IPS DF 6.9 (cell line): ENCODE measurements at places on chromosomes 1 and 21.

DNA sequence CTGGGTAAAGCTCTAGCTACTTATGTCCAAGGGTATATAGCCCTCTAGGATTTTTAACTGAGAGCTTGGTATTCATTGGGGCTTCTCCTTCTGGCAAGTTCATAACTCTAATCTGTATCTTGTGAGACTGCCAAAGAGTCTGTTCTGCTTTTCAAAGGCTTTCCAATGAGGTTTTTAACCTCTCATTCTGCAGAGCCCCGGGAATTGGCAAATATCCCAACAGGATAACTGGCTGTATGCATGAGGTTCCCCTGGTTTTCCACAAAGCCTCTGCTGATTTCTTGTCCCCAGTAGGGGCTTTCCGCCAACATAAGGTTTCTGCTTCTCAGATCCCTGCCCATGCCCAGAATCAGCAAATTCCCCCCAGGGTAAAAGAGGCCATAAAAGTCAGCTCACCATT lies 40.9 kb downstream of the RPL5 start:
- DNase-seq = no peak

DNA sequence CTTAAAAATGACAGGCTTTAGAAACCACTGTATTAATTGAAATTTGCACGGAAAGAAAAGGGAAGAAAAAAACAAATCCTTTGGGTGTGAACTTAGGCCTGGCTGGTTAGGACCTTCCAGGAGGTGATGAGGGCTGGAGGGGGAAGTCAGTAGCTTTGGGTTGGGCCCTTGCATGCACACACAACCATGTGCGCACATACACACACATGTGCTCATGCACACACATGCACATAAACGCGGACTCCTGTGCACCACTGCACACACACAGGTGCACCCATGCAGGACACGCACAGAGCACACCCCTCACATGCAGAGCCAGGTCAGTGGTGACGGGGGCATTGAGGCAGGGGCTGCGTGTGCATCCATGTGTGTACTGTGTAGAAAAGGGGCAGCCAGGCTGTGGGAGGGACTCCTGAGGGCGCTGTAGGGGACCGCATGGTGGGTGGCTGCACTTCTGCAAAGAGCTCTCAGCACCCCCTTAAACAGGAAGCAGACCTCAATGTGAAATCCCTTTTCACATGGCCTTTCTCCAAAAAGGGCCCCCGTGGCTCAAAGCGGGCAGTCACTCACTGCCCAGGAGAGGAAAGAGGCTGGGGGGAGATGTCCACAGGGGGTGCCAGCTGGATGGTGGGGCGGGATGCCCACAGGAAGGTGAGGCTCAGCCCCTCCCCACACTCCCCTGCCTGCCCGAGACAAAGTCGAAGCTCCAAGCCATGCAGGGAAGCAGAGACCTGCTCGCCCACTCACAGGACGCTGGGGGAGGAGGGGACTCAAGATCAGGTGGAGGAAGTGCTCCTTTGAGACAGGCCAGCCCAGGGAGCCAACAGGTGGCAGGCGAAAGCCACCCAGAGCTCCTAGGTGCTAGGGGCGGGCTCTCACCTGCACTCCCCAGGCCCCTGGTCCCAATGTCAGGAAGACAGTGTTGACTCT lies 95.2 kb downstream of the ITPKB start:
- no peak for DNase-seq

- no peak for DNase-seq
Observed at GRCh38 chr1:203559523-203559922, 65.6 kb downstream of the OPTC start.

GRCh38 chr1:234272656-234273312 lies 100.5 kb upstream of the COA6 start:
- DNase-seq = no peak

DNA sequence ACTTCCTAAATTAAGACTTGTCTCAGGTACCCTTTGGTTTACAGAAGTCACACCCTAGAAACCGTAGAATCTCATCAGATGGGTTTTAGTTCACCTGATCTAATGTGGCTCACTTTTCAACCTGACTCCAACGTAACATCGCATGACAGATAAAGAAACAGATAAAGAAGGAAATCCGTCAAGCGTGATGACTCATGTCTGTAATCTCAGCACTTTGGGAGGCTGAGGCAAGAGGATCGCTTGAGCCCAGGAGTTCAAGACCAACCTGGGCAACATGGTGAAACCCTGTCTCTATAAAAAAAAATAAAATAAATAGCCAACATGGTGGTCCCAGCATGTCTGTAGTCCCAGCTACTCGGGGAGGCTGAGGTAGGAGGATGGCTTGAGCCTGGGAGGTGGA lies 97.3 kb downstream of the SPSB1 start:
- DNase-seq = no peak

DNA sequence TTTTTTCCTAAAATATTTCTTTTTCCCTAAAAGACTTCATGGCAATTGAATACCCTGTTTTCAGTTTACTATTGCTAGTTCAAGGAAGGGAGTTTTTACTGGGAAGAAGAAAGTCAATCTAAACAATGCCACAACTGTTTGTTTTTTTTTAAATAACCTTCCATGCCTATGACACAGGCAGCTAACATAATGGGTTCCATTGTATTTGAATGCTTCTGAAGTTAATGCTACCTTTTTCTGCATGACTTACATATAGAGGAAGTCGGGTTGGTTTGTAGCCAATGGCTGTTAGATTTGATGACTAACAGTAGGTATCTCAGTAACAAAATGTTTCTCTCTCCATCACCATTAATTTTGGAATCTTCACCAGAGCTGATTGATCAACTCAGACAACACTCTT lies 134.0 kb downstream of the KIF26B start:
- DNase-seq = no peak

GRCh38 chr1:179061360-179062282 lies 20.2 kb upstream of the TOR3A start:
- DNase-seq = no peak
